ENCODE measurements at places on chromosomes 1 and 21.

DNA sequence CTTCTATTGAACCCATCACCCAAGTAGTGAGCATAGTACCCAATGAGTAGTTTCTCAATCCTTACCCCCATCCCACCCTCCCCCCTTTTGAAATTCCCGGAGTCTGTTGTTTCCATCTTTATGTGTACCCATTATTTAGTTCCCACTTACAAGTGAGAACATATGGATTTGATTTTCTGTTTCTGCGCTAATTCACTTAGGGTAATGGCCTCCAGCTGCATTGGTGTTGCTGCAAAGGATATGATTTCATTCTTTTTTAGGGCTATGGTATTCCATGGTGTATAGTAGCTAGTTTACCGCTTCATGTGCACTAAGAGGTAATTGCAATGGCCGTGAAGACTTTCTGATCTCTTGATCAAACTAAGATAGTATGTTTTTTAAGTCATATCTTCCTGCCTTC is 107.5 kb upstream of the SERTAD4 start:
- DNase-seq, result peak; percentile 67

- DNase-seq, result peak; percentile 90
Measured at GRCh38 chr21:29145354-29145782, 14.9 kb downstream of the MAP3K7CL start.

- DNase-seq, result peak; percentile 52
Measured at GRCh38 chr1:94580367-94581115, 39.0 kb upstream of the F3 start.

- DNase-seq, result no peak
Measured at GRCh38 chr1:162093095-162093494, 23.6 kb downstream of the NOS1AP start.

GRCh38 chr1:116167625-116168276 is 56.6 kb downstream of the MAB21L3 start:
- peak; percentile 35 for DNase-seq

DNA sequence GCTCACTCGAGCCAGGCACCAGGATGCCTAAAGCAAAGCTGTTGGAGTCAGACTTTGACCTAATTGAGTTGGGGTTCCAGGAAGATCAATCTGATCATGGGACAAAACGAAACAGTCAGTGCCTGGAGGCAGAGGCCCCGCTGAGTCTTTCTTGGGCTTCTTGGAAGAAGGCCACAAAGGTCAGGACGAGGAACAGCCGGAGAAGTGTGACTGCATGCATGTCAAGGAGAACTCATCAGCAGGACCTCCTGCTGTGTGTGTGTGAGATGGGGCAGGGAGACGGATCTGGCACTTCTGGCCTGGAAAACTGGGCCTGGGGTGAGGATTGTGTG is 190.8 kb downstream of the CAMTA1 start:
- DNase-seq, result no peak

DNA sequence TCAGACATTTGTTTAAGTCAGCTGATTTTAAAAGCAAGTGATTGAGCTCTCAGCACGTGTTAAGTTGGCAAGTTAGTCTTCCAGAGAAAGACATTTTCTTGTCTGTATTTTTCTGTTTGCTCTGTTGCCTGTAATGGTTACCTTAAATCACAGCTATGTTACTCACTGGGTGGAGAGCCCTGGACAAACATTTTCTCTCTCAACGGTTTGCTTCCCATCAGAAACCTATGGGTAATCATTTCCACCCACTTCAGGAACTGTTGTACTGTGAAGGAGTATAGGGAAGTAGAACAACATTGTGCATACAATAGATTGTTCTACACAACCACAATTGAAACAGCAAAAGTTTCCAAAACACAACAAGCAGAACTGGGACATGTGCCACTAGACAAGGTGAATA is 113.9 kb upstream of the DPT start:
- DNase-seq, result no peak

DNA sequence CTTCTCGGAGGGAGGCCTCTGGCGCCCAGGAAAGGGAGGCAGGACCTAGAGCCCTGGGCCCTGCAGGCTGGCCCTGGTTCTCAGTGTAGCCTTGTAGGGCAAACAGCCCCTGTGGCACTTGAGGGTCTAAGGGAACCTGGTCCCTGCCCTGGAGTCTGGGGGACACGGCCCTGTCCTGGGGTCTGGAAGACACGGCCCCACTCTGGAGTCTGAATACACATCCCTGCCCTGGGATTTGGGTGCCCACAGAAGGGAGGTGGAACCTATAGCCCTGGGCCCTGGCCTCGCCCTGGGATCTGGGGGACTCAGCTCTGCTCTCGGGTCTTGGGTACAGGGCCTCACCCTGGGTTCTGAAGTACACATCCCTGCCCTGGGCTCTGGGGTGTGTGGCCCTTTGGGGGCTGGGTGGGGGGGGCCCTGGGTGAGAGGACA is 97.9 kb downstream of the OBSCN start:
- DNase-seq, result no peak

DNA sequence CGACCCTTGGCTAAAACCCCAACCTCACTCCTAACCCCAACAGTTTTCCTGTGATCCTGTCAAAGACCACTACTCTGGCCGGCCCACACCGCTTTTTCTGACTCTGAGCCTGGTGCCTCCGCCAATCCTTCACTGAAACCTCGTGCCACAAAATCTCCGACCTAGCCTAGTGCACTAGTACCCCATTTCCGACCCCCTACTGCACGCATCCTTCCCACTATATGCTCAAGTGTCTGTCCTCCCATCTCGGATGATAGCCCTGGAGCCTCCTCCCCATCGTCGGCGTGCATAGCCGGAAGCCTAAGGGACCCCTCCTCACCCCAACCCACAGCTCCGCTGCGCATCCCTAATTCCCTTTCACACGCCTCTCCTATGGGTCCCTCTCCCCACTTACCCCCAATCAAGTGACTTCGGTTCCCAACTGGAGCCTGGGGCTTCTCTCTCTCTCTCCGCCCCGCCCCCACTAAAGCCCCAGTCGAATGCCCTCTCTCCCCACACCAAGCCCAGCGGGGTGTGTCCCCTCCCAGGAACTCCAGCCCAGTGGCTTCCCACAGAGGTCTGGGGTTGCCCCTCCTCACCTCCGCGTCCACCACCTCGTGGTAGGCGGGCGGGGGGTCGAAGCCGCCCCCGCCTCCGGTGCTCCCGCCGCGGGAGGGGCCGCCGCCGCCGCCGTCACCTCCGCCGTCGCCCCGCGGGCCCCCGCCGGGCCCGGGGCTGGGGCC is 791 bp downstream of the USP24 start:
- no peak for DNase-seq

DNA sequence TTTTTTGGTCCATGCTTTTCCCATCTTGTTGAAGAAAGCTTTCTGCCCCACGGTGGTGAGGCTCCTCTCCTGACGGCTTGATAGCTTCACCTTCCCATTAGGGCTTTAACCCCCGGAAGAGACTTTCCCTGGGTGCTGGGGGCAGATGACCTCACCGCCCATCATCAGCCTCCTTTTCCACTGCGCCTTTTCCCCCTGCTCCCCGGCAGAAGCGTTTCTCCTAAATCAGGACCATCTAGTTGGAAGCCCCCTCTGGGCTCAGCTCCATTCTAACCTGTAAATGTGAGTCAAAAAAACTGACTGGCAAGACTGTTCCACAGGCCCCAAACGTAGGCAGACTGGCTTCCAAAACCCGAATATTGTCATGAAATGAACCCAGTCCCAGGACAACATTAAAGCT is 6.7 kb downstream of the POFUT2 start:
- DNase-seq, result no peak

DNA sequence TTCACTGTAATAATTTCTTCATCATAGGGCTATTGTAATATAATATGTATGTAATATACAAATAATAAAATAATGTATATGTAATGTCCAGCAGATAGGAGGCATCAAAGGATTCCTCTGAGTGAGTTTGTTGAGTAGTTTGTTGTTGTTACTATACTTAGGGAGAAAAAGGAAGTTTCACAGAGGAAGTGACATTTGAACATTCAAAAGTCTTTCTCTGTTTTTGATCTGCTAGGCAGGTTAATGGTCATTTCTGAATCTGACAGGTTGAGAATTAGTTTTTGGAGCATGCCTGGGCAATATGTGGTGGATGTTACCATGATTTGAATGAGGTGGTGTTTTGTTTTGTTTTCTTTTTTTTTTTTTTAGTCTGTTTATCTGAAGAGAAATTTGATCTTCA is 102.1 kb downstream of the NRDC start:
- no peak for DNase-seq

GRCh38 chr1:242030071-242030470 is 31.2 kb upstream of the MAP1LC3C start:
- no peak for DNase-seq

- DNase-seq, result no peak
Measured at GRCh38 chr1:8011016-8011415, 15.1 kb downstream of the ERRFI1 start.

- no peak for DNase-seq
Measured at GRCh38 chr1:212289262-212290077, 4.3 kb downstream of the PPP2R5A start.

DNA sequence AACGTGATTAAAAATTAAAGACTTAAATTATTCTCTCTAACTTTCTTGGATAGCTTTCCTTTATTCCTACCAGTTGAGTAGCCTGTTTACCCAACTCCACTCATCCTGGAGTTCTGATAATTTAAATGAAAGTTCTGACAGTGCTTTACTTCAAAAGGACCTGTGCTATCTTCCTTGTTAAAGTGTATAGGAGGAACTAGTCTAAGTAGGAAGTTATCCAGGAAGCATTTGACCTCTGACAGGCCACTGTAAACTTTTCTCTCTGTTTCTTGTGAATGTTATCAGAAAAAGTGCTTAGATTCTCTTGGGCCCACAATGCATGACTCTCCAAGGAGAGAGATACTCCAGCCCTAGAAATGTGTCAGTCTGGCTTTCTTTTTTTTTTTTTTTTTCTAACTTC is 9.2 kb downstream of the UAP1 start:
- DNase-seq, result no peak

DNA sequence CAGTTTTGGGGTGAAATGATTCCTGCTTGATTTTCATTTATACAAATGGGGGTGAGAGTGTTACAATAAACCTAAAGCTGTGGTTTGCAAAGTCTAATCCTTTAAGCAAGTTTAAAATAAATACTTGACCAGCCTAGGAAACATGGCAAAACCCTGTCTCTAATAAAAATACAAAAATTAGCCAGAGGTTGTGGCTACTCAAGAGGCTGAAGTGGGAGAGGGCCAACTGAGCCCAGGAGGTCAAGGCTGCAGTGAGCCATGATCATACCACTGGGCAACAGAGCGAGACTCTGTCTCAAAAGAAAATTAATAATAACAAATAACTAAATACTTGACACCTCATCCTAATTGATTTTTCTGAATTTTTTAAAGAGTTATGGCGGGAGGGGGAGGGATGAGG is 110.8 kb downstream of the EIF4G3 start:
- DNase-seq, result no peak

DNA sequence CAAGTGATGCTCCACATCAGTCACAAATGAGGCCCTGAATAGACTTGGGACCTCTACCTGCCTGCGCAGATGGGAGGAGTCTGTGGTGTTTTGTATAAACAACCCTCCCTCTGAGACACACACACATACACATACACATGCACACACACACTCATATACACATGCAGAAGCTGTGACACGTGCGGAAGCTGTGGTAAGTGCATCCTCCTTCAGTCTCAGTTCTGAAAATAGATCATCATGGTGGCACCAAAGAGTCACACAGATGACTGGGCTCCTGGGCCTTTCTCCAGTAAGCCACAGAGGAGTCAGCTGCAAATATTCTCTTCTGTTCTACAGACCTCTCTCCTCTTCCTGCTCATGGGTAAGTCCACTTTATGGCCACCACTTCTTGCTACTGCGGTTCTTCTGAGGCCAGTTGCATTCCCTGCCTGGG is at the start of gene LY9:
Gene LY9 (plus strand): TSS at position 224 of the 433 bp plus-strand sequence. CDS start 14 bp downstream, at position 238.
- no peak for DNase-seq

- DNase-seq, result no peak
Measured at GRCh38 chr21:37688952-37689659, 227.2 kb downstream of the KCNJ6 start.

DNA sequence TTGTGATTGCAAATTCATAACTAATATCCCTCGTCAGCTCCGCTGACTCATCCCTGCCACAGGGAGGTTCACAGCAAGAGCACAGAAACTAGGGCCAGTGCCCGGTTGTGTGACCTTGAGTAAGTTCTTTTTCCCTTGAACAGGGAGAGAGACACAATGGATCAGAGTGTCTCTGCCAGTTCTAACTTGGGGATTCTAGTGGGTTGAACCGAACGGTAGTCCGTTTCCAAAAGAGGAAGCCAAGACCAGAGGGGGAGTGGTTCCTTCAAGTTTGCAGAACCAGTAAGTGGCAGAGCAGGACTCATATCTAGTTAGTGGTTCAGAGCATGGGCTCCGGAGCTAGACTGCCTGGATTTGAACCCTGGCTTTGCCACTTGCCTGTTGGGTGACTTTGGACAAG is 4.9 kb upstream of the SHISA4 start:
- no peak for DNase-seq

GRCh38 chr1:80392529-80392928 is 1386.0 kb upstream of the ADGRL4 start:
- no peak for DNase-seq

GRCh38 chr1:203520315-203520714 is 26.4 kb downstream of the OPTC start:
- DNase-seq, result peak; percentile 66

DNA sequence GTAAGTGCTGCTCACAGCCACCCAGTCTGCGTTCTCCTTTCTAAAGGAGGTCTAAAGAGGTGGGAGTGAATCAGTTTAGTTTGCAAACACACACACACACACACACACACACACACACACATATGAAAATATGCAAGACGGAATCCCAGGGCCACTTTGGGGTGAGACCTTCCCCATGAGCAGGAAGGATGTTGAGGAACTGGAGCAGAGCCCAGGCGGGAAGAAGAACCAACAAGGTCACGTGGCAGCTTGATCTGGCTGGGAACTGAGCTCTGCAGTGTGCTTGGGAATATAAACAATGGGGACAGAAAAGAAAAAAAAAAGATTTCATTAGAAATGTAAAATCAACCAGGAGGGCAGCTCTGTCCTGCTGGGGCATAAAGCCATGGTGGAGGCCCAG is 32.6 kb downstream of the OR2G3 start:
- no peak for DNase-seq

GRCh38 chr1:106972074-106972473 is 84.4 kb upstream of the PRMT6 start:
- DNase-seq, result no peak

- DNase-seq, result peak; percentile 4
Measured at GRCh38 chr1:113608399-113608798, 150.9 kb downstream of the PHTF1 start.

GRCh38 chr1:193392686-193393085 is 206.3 kb upstream of the B3GALT2 start:
- DNase-seq, result no peak

DNA sequence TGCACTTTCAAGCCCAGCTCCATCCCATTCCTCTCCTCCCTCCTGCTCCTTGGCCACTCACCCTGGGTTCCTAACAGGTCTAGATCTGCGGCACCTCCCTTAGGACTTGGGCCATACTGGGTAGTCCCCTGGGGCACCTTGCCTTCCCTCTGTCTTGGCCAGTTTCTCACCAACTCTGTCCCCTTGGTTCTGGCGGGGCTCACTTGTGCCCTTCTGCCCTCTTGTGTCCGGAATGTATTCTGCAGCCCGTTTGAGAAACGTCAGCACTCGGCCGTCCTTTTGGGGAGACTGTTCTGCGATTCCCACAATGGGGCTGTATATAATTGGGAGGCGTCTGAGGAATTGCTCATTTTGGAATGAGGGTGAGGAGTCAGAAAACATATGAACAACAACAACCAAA is 162.4 kb downstream of the ZSCAN20 start:
- peak; percentile 39 for DNase-seq
